ENCODE measurements at places on chromosomes 12 and 14. TPM values are rescaled to one million over a fixed set of nuclear protein-coding genes. Genes with fewer than 3 reads are reported as not detected.

GRCh38 chr12:125794401-125794800 is 729.2 kb downstream of the AACS start:
- no peak for DNase-seq

DNA sequence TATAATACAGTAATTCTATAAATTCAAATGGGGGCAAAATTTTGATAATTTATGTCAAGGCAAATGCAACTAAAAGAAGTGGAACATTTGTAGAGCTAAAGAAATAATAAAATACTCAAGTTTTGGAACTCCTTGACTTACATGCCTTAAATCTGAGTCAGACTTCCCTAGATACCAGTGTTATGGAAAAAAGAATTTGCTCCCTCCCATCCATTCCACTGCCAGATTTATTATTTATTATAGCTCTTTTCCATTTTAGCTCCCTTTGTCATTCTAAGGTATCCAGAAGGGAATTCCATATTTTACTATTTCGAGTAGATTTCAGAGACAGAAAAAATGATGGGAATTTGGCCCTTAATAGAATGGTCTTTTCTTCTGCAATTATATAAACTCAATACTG is 44.0 kb downstream of the RHOJ start:
- no peak for DNase-seq

- DNase-seq, result no peak
Measured at GRCh38 chr14:68368850-68369249, 424.0 kb downstream of the ZFP36L1 start.

- no peak for DNase-seq
Measured at GRCh38 chr12:11778713-11779685, 129.5 kb downstream of the ETV6 start.

DNA sequence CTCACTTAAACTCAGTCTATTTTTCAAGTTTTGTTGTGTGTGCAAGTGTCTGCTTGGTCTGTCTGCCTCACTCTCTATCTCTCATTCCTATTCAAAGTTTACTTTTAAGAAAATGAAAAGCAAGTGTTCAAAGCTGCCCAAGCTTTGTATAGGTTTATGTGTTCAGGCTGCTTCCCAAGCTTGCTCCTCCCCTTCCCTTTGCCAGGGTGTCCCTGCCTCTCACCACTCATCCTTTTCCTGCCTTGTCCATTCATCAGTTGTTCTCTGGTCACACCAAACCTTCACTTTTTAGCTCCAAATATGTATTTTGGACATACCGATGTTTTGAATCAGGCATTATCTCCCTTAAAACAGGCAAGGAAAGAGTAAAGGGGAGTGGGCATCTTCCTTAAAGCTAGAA is 41.3 kb downstream of the STK38L start:
- DNase-seq, result no peak

GRCh38 chr14:51663783-51664326 is 12.1 kb downstream of the FRMD6 start:
- DNase-seq, result no peak

DNA sequence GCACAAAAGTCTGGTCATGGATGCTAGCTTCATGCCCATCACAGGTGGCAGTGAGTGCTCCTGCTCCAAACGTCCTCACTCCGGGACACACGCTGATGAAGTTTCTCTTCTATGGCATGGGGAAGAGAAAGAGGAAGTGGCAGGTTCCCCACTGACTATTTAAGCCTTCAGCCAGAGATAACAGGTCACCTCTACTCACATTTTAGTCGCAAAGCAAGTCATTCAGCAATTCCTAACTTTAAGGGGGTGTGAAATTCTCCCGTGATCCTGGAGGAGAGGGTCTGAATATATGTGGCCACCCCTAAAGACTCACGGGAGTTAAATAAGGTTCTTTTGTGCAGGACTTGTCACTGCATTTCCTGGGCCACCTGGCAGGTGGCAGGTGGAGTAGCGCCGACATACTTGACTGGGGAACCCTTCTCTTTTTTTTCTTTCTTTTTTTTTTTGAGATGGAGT is 18.8 kb upstream of the RCOR1 start:
- no peak for DNase-seq

- no peak for DNase-seq
Measured at GRCh38 chr14:59827401-59827800, 43.2 kb downstream of the RTN1 start.

DNA sequence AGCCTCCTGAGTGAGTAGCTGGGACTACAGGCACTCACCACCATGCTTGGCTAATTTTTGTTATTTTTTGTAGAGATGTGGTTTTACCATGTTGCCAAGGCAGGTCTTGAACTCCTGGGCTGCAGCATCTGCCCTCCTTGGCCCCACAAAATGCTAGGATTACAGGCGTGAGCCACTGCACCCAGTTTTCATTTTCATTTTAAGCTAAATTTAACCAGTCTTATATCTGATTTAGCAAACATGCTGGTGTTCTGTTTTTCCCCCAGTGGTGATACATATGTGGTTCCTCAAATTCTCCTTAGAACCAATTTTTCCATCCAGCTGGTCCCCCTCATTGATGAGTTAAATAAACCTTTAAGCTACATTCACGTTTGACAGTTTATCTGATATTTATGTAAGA is 43.8 kb upstream of the BICD1 start:
- no peak for DNase-seq

- DNase-seq, result peak; percentile 17
Measured at GRCh38 chr12:67534681-67535080, 113.9 kb upstream of the DYRK2 start.

- DNase-seq, result no peak
Measured at GRCh38 chr14:56482310-56482911, 97.2 kb upstream of the TMEM260 start.

DNA sequence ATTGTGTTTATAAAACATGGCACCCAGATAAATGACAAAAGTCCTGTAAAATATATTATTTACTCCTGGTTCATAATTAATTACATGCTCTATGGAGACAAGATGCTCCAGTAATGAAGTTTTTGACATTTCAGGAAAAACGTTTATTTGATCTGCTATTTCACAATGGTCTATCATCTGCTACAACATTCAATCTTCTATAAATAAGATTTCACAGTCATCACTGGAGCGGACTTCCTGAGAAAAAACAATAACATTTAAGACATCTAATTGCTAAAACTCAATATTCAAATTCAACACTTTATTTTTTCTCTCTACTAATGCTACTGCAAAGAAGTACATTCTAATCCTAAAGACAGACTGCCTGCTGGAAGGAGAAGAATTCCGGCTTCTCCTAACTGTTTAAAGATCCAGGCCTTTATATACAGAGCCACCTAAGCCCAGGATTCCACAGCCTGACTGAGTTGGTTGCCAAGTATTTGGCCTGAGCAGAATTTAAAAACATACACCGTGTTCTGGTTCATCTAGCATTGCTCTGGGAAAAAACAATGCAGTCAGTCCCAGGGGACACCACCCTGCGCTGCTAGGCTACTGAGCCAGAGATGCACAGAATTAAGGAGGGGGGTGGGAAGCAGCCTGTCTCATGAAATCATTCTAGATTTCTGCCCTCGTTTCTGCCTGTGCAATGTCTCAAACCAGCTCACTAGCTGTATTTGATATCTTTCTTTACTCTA is 58.0 kb downstream of the TMTC1 start:
- peak; percentile 75 for DNase-seq

GRCh38 chr14:55927028-55927427 is 191.2 kb upstream of the PELI2 start:
- no peak for DNase-seq

DNA sequence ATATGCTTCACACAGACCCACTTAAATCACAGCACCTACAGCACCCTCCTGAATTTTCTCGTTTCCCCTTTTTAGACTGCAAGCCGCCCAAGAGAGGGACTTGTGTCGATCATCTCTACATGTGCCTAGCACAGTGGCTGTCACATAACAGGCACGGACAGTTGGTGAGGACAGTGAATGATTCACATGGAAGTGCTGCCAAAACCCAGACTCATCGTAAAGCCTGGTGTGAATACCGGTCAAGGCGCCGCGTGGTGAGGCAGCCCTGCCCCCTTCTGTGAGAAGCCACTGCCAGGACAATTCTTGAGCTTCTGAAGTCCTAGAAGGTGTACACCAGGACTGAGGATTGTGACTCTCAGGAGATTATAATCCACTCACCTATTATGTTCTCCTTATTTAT is 44.3 kb downstream of the ATG2B start:
- no peak for DNase-seq

- no peak for DNase-seq
Measured at GRCh38 chr12:66537876-66538275, 141.0 kb downstream of the GRIP1 start.

GRCh38 chr14:68497011-68497410 is 295.9 kb downstream of the ZFP36L1 start:
- no peak for DNase-seq

GRCh38 chr12:49943625-49943960 is 6.9 kb upstream of the AQP2 start:
- DNase-seq, result no peak

DNA sequence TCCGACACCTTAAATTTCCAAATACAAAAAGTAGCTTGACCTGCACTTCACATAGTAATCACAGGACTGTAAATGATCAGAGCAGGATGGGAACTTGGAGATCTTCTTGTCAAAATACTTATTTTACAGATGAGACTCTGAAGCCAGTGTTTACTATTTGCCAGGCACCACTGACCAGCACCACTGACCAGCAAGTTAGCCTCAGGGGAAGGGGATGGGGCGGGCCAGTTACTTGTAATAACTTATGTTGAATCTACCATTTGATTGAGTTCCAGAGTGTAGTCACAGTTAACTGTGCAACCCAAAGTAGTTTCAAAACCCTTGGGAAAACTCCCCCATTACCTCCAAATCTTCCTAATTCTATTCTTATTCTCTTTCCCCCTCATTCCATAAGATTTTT is 278.4 kb downstream of the PCNX1 start:
- DNase-seq, result no peak

DNA sequence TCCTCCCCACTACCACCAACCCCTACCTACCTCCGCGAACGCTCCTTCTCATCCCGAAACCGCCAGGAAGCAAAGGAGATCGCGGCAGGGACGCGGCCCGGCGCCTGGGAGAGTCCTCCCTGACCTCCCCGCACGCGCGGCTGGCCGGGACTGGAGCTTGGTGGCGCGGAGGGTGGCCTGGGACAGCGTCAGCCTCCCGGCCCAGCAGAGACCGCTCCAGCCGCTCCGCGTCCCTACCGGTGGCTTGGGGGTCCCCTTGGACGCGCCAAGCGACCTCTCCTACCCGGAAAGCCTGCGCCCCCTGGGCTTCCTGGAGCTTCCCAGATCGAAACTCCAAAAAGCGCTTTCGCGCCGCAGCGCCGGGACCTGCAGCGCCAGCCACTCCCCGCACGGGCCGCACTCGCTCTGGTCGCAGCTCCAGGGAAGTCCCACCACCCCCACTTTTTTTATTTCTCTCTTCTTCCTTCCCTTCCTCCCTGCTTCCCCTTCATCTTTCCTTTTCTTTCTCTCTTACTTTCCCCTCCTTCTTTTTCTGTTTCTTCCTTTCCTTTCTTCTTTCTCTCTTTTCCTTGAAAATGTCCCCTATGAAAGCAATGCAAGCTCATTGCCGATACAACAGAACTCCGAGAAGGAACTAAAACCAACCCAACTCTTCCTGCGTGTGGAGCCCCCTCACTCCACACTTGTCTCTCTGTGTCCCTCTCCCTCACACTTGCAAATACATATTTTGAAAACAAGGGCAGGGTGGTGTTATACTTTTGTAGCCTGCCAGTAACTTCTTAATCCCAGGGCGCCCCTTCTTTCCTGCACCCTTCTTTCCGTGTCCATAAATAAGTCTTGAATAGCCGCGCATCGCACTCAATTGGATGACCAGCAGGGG is 3.8 kb downstream of the DIO3 start:
- no peak for DNase-seq

DNA sequence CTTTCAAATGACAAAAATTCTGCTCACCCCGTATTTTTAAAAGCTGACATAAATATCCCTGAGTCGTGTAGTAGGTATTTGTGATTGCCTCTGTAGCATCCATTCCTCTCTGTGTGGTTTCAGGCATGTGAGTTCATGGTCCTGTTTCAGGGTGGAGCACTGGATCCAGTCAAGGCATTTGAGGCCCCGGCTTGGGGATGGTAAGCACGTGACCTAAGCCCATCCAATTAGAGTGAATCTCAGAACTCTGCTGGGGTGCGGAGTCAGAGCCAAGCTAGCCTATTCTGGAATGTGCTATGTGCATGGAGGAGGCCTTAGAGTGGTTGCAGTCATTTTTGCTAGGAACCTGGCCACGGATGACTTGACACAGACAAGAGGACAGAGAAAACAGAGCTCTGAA is 4.3 kb upstream of the CSRP2 start:
- DNase-seq, result no peak

GRCh38 chr14:71475916-71476315 is 456.3 kb upstream of the RGS6 start:
- DNase-seq, result no peak

DNA sequence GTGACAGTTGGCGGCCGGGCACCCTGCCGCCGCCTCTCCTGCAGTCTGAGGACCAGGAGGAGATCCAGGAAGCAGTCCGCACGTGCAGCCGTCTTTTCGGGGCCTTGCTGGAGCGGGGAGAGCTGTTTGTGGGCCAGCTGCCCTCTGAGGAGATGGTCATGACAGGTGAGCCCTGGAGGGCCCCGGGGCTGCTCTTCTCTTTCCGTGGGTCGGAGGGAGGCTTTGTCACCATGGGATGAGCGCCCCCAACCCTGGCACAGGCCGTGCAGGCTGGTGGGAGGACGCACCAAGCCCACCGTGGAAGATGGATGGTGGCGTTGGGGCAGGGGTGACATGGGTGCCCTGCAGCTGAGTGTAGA is 532 bp downstream of the NOC4L start:
- DNase-seq, result no peak

GRCh38 chr12:104888481-104888880 is 69.6 kb downstream of the SLC41A2 start:
- no peak for DNase-seq

DNA sequence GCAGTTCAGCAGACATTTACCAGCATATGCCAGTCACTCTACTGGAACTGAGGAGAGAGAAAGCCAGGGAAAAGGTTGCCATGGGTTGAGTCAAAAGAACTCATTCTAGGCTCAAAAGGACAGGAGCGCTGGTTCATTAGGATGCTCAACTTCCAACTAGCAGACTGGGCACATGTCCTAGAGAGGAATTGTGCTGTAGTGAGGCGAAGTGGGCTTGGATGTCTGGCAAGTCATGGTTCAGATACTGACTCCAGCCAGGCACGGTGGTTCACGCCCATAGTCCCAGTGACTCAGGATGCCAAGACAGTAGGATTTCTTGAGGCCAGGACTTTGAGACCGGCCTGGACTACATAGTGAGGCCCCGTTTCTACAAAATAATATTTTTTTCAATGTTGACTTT is 281.5 kb downstream of the CACNA1C start:
- no peak for DNase-seq

Gene SYNDIG1L
- total RNA-seq, result 0.11 TPM

Gene DDX47
- total RNA-seq, result 26.7 TPM

Gene ABCC9
- 81.8 TPM for total RNA-seq

Gene GLIPR1L1
- total RNA-seq, result not detected

Gene TPH2
- not detected for total RNA-seq

Gene MYH6
- 1,823 TPM for total RNA-seq

Gene SLC4A8
- total RNA-seq, result 0.14 TPM

Gene CLMN
- 3.7 TPM for total RNA-seq

Gene POLE
- 9.0 TPM for total RNA-seq

Gene GLIPR1L2
- total RNA-seq, result 1.5 TPM

Gene CIDEB
- total RNA-seq, result 3.1 TPM

Gene MUCL1
- not detected for total RNA-seq

Gene DLK1
- 2.8 TPM for total RNA-seq

Gene SPRYD4
- total RNA-seq, result 3.6 TPM

Gene CDCA3
- total RNA-seq, result 0.55 TPM

Gene AGAP2
- 6.5 TPM for total RNA-seq

Measured in left ventricle myocardium inferior (tissue), 1 donor.